RWPE2 (cell line): ENCODE measurements at places on chromosomes 5 and 9.

- H3K4me1 ChIP-seq = no peaks in the 10 kb centered on the region
- no peak overlapping the region for H3K27ac ChIP-seq
- H3K36me3 ChIP-seq = no peaks in the 10 kb centered on the region
- no peak overlapping the region for H3K4me3 ChIP-seq
- H3K27me3 ChIP-seq = no peaks in the 10 kb centered on the region
Observed at GRCh38 chr5:98656796-98657195, 116.7 kb upstream of the RGMB start.

DNA sequence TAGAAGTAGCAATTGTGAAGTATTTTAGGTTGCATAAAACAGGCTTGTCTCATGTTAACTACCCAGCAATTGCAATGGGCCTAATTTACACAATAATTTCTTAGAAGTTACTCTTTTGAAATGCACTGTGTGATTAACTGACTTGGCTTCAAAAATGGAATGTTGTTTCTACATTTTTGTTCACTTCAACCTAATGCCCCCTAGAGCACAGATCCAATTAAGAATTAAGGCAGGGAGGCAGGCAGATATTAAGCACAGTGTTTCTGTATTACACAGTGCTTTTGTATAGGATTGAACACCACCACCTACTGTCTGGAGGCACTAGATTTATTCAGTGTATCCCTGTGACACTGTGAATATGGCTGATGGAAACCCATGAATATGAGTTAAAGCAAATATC lies 302.1 kb downstream of the FBXL17 start:
- H3K27ac ChIP-seq = no peak overlapping the region
- H3K27me3 ChIP-seq = no peaks in the 10 kb centered on the region
- H3K36me3 ChIP-seq = no peaks in the 10 kb centered on the region
- DNase-seq = no peak
- H3K4me3 ChIP-seq = no peak overlapping the region

- H3K4me1 ChIP-seq = peaks cover 19% of the 10 kb centered on the region
- no peaks in the 10 kb centered on the region for H3K36me3 ChIP-seq
- no peak overlapping the region for H3K4me3 ChIP-seq
- DNase-seq = no peak
- no peaks in the 10 kb centered on the region for H3K27me3 ChIP-seq
- no peak overlapping the region for H3K27ac ChIP-seq
Observed at GRCh38 chr5:159734366-159734765, 181.9 kb upstream of the ADRA1B start.

DNA sequence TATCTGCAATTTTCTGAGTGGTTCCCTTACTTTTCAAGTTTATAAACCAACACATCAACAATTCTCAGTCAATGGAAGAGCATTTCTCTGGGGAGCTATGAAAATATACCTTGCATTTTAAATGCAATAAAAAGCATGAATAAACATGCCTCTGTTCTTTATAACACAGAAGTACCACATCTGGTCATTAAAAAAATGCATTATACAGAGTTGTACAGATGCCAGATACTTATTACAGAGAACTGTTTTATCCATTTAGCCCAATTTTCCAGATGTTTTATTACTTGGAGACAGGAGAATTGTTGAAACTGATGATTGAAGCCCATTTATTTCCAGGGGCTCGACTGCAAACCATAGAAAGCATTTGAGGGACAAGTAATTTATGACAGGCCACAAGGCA lies 19.2 kb upstream of the HEXB start:
- no peak overlapping the region for H3K27ac ChIP-seq
- H3K27me3 ChIP-seq = no peaks in the 10 kb centered on the region
- no peaks in the 10 kb centered on the region for H3K4me1 ChIP-seq

GRCh38 chr9:115025721-115026120 lies 92.2 kb downstream of the TNC start:
- no peak for DNase-seq
- no peaks in the 10 kb centered on the region for H3K4me1 ChIP-seq
- H3K27ac ChIP-seq = no peak overlapping the region
- H3K27me3 ChIP-seq = no peaks in the 10 kb centered on the region
- peaks cover 20% of the 10 kb centered on the region for H3K36me3 ChIP-seq

- no peaks in the 10 kb centered on the region for H3K36me3 ChIP-seq
- no peak overlapping the region for H3K4me3 ChIP-seq
- no peaks in the 10 kb centered on the region for H3K27me3 ChIP-seq
- DNase-seq = no peak
- H3K4me1 ChIP-seq = peaks cover 41% of the 10 kb centered on the region
- peak overlapping the region; percentile 89 for H3K27ac ChIP-seq
Observed at GRCh38 chr5:57736716-57737115, 254.1 kb upstream of the ACTBL2 start.

GRCh38 chr9:111949919-111950318 lies 53.3 kb downstream of the UGCG start:
- no peak overlapping the region for H3K4me3 ChIP-seq
- DNase-seq = no peak

DNA sequence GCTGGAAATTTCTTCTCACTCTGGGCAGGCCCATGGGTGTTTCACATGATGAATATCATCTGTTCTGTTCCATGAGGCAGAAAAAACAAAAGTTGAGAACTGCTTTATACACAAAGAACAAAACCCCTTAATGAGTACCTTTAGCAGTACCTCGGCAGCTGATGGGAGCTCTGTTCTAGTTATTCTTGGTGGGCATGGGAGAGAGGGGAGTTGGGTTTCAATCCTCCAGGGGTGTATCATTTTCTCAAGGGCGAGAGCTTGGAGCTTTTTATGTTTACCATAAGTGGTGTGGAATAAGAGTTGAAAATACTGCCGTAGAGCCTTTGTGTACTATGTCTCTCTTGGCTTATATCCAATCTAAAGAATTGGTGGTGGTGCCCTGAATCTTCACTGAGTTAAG lies 103.3 kb upstream of the ZNF608 start:
- no peaks in the 10 kb centered on the region for H3K27me3 ChIP-seq
- H3K4me1 ChIP-seq = no peaks in the 10 kb centered on the region
- H3K4me3 ChIP-seq = no peak overlapping the region
- H3K27ac ChIP-seq = no peak overlapping the region
- no peaks in the 10 kb centered on the region for H3K36me3 ChIP-seq

DNA sequence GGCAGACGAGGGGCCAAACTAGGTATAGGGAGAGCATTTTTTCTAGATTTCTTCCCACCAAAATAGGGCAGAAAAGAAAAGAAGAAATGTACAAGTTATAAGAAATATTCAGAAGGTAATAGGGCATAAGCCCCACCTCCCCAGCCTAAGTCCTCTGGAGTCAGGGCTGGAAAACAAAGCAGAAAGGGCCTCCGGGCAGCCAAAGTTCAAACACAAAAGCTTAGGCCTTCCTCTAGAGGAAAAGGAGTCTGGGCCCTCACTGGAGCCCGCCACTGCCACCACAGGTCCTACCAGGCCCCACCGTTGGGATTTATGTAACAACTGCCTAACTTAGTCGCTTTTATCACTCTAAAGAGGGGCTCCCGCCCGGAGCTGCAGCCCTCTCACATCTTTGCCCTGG lies 27.6 kb downstream of the TBC1D2 start:
- peaks cover 45% of the 10 kb centered on the region for H3K4me1 ChIP-seq
- no peak for DNase-seq
- no peak overlapping the region for H3K4me3 ChIP-seq
- peaks cover 88% of the 10 kb centered on the region for H3K36me3 ChIP-seq

DNA sequence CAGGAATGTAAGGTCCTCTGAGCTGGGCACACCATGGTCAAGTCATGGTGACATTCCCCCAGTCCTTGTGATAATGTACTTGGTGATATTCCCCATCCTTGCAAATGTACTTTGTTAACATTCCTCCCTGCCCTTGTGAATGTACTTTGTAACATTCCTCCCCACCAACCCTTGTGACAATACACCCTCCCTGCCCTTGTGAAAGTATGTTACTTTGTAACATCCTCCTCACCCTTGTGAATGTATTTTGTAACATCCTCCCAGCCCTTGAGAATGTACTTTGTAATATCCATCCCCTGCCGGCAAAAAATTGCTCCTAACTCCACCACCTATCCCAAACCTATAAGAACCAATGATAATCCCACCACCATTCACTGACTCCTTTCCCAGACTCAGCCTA lies 53.3 kb downstream of the RAPGEF6 start:
- no peak overlapping the region for H3K4me3 ChIP-seq
- H3K27me3 ChIP-seq = no peaks in the 10 kb centered on the region
- H3K36me3 ChIP-seq = no peaks in the 10 kb centered on the region
- H3K27ac ChIP-seq = no peak overlapping the region
- no peak for DNase-seq

GRCh38 chr5:76144513-76145274 lies 61.5 kb downstream of the SV2C start:
- no peaks in the 10 kb centered on the region for H3K4me1 ChIP-seq
- H3K36me3 ChIP-seq = no peaks in the 10 kb centered on the region

DNA sequence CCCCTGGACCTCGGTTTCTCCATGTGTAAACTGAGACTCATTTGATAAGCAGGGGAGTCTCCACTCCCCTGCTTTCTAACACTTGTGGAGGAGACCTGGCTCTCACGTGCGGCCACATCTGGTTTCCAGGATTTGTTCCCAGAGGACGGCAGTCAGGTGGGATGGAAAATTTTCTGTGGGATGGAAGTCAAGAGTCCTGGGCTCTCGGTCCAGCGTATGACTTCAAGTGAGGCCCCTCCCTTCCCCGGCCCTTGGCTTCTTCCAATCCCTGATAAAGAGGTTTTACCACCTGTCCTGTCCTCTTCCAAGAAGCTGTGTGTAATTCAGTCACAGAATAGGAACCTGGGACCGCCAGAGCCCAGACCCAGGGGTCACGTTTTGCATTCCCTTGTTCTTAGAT lies 35.0 kb downstream of the TMOD1 start:
- no peak overlapping the region for H3K4me3 ChIP-seq
- no peaks in the 10 kb centered on the region for H3K4me1 ChIP-seq
- H3K36me3 ChIP-seq = no peaks in the 10 kb centered on the region
- H3K27me3 ChIP-seq = no peaks in the 10 kb centered on the region

GRCh38 chr5:168244838-168245559 lies 46.4 kb upstream of the WWC1 start:
- DNase-seq = no peak
- H3K27me3 ChIP-seq = no peaks in the 10 kb centered on the region
- no peak overlapping the region for H3K4me3 ChIP-seq
- no peaks in the 10 kb centered on the region for H3K36me3 ChIP-seq
- H3K27ac ChIP-seq = no peak overlapping the region

DNA sequence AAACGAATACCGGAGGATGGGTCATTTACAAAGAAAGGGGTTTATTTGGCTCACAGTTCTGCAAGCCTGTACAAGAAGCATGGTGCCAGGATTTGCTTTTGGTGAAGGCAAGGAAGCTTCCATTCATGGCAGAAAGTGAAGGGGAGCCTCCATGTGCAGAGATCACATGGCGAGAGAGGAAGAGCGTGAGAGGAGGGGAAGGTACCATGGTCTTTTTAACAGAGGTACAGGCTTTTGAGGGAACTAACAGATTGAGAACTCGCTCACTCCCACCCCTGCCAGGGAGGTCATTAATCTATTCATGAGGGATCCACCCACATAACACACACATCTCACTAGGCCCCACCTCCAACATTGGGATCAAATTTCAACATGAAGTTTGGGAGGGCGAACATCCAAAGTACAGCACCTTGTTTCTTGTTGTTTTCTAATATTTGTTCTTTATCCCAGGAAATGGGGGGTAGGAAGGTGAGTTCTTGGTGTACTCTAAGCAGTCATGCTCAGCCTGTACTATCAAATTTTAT lies 18.5 kb downstream of the TMC1 start:
- H3K4me3 ChIP-seq = no peak overlapping the region
- peak overlapping the region; percentile 79 for H3K27ac ChIP-seq
- H3K27me3 ChIP-seq = no peaks in the 10 kb centered on the region
- H3K4me1 ChIP-seq = peaks cover 31% of the 10 kb centered on the region

- no peak overlapping the region for H3K4me3 ChIP-seq
- H3K4me1 ChIP-seq = no peaks in the 10 kb centered on the region
- no peak overlapping the region for H3K27ac ChIP-seq
- no peak for DNase-seq
Observed at GRCh38 chr9:128473104-128473503, 17.3 kb downstream of the ODF2 start.

DNA sequence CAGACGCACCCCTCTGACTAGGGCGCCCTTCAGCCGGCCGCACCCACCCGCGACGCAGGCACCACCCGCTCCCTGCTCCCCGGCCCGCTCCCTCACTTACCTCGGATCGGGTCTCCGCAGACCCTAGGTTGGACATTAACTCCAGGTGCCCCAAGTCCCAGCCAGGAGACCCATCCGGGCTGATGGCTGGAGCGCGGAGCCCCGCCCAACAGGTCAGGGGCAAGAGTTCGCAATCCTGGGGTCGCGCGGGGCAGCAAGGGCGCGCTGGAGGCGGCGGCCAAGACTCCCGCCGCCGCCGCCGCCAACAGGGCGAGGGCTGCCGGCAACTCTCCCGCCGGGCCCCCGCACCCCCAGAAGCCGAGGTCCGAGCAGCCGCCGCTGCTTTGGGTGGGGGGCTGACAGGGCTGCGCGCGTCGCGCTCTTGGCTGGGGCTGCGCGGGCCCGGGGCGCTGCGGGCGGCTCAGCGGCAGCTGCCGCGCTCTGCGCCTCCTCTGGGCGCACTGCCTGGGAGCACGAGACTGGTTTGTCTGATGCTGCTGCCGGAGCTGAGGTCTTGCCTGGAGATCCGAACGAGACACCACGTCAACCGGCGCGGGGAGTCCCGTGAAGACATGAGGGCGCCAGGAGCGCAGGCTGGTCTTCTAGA lies at the start of gene GDNF:
Gene GDNF, minus strand, starts transcription at position 635 of the 646 bp plus-strand sequence. CDS start 5,245 bp downstream, outside the sequence.
- peak within 1 kb of the TSS; percentile 27 for H3K4me3 ChIP-seq
- H3K4me1 ChIP-seq = peaks cover 3% of the 10 kb centered on the region
- H3K36me3 ChIP-seq = no peaks in the 10 kb centered on the region
- H3K27me3 ChIP-seq = peaks cover 60% of the 10 kb centered on the region
- no peak for DNase-seq
- no peak within 1 kb of the TSS for H3K27ac ChIP-seq

GRCh38 chr5:176959051-176959450 lies 47.5 kb downstream of the UIMC1 start:
- H3K4me1 ChIP-seq = no peaks in the 10 kb centered on the region
- no peak for DNase-seq
- H3K27me3 ChIP-seq = no peaks in the 10 kb centered on the region

GRCh38 chr5:154047324-154047723 lies 8.6 kb downstream of the MFAP3 start:
- no peak overlapping the region for H3K27ac ChIP-seq
- H3K4me1 ChIP-seq = no peaks in the 10 kb centered on the region
- no peak overlapping the region for H3K4me3 ChIP-seq
- H3K36me3 ChIP-seq = peaks cover 50% of the 10 kb centered on the region

DNA sequence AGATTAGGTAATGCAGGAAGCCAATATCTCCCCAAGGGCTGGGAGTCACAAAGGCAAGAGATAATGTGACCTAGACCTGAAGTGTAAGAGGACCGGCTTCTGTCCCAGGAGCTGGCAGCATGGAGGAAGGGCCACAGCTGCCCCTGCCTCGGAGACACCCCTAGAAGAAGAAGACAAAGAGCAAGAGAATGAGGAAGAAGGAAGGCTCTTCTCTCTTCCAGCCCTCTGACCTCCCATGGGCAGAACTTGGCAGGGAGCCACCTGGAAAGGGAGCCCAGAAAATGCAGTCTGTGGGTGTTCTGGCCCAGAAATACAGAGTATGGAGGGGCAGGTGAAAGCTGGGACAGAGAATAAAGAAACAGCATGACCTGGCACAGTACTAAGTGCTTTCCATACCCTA lies 151.0 kb downstream of the C5orf15 start:
- H3K27ac ChIP-seq = no peak overlapping the region
- H3K4me1 ChIP-seq = no peaks in the 10 kb centered on the region
- peak; percentile 45 for DNase-seq
- no peak overlapping the region for H3K4me3 ChIP-seq
- no peaks in the 10 kb centered on the region for H3K36me3 ChIP-seq

GRCh38 chr5:146717951-146718350 lies 160.6 kb downstream of the PPP2R2B start:
- no peaks in the 10 kb centered on the region for H3K27me3 ChIP-seq
- no peak overlapping the region for H3K4me3 ChIP-seq
- peak overlapping the region; percentile 3 for H3K27ac ChIP-seq
- DNase-seq = no peak
- H3K36me3 ChIP-seq = no peaks in the 10 kb centered on the region
- H3K4me1 ChIP-seq = peaks cover 21% of the 10 kb centered on the region

- no peaks in the 10 kb centered on the region for H3K4me1 ChIP-seq
- no peak for DNase-seq
- peaks cover 3% of the 10 kb centered on the region for H3K27me3 ChIP-seq
Observed at GRCh38 chr9:19938990-19939733, 150.3 kb upstream of the SLC24A2 start.
